Left kidney (tissue), 8 donors: ENCODE measurements at places on chromosomes 13 and 19. TPM values are rescaled to one million over a fixed set of nuclear protein-coding genes. Genes with fewer than 3 reads are reported as not detected.

The KIR3DL1 gene
- not detected for polyA plus RNA-seq

The SHD gene
- 2.4 TPM for polyA plus RNA-seq

The ICAM4 gene
- polyA plus RNA-seq = 0.37 TPM

GRCh38 chr19:43618921-43619261 is 538 bp downstream of the ZNF428 start:
- DNase-seq = peak; percentile 57

The CRTC1 gene
- polyA plus RNA-seq = 16.7 TPM

GRCh38 chr13:107835339-107836018 is 379.9 kb downstream of the LIG4 start:
- DNase-seq = no peak

GRCh38 chr13:43861863-43862262 is 17.7 kb downstream of the CCDC122 start:
- no peak for DNase-seq

DNA sequence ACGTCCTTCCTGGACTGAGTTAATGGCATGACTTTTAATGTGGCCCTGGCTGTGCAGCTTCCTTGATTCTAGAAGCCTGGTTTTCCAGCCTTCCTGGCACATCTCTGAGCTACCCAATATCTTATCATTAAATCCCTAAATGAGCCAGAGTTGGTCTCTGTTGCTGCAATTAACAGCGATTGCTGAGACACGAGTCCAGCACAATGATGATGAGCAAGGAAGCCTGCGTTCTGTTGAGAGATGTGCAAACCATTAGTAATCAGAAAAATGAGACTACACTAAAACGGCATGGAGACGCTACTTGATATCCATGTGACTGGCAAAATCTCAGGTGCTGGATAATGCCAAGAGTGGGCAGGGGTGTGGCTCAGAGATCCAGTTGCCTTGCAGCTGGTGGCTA is 26.2 kb downstream of the GPR42 start:
- no peak for DNase-seq

The RASIP1 gene
- polyA plus RNA-seq = 11.9 TPM

- peak; percentile 17 for DNase-seq
Measured at GRCh38 chr19:52336791-52337381, 843 bp downstream of the ZNF610 start.

- no peak for DNase-seq
Measured at GRCh38 chr19:5977222-5977784, 637 bp downstream of the RANBP3 start.

The ADGRE3 gene
- polyA plus RNA-seq = not detected

GRCh38 chr13:28324181-28324789 is 170.6 kb downstream of the FLT1 start:
- DNase-seq = peak; percentile 42

DNA sequence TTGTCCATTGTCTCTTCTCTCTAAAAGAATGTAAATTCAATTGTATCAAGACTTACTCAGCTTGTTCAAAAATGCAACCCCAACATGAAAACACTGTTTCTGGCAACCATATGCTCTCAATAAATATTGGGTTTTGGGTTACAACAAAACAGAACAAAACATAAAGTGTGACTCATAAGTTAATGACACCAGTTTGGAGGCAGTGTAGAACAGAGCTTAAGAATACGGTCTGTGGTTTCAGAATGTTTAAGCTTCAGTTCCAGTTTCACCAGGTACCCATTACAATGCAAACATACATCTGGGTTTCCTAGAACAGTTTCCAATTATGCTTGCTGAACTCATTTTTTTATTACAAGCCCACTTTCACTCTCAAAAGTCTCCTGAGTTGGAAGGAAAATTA is 285.8 kb upstream of the PCDH9 start:
- no peak for DNase-seq

The ODAD3 gene
- 1.4 TPM for polyA plus RNA-seq

The SLC15A1 gene
- 16.8 TPM for polyA plus RNA-seq

The CGB2 gene
- not detected for polyA plus RNA-seq

The JAK3 gene
- 4.3 TPM for polyA plus RNA-seq

DNA sequence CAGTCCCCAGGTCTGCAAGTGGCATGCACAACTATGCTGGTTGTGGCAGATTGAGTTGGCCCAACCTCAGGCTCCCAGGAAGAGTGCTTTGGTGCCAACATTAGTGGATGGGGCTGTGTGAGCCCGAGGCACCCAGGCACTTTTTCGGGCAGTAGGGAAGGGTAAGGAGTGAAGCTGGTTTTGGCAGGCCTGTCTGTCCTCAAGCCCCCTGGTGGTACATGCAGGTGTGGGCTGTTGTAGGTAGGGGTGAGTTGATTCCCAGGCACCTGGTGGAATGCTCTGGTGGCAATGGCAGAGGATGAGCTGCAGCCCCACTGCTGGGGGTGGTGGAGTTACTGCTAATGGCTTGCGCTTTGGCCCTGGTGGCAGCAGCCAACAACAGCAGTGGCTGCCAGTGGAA is 723.7 kb upstream of the SLITRK1 start:
- no peak for DNase-seq

DNA sequence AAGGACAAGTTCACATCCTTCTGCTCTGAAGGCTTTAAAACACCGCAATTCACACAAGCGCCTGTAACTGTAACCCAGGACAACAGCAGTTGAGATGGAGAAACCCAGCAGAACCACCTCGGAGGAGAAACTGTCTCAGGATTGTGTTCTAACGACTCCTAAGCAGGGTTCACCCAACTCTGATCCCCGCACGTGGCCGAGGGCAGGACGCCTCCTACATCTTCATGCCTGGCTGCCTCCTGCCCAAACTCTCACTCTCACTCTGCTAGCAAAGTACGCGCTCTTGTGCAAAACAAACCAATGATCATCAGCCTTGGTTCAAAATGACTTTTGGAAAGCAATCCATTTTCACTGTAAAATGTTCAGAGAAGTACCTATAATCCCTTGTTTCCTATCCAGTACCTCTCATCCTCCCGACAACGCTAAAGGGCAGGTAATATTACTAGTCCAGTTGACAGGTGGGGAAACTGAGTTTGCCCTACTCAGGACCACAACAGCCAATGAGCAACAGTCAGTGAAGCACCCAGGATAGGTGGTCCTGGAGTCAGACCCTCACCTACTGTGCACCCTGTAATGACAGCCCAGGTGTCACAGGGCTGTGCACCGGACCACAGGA is 25.6 kb downstream of the EPS15L1 start:
- DNase-seq = no peak

- no peak for DNase-seq
Measured at GRCh38 chr13:73248711-73249580, 190.1 kb downstream of the KLF5 start.

- DNase-seq = no peak
Measured at GRCh38 chr19:35000647-35001501, 751 bp downstream of the GRAMD1A start.

- peak; percentile 89 for DNase-seq
Measured at GRCh38 chr19:52453324-52454094, at the start of gene ZNF578. Gene ZNF578 (plus strand): TSS chr19:52453553. CDS start chr19:52501846, 48,293 bp downstream.

The SLC7A9 gene
- 15.4 TPM for polyA plus RNA-seq

GRCh38 chr19:5360003-5360780 is 19.6 kb upstream of the PTPRS start:
- DNase-seq = no peak

The PLEKHF1 gene
- polyA plus RNA-seq = 1.2 TPM

GRCh38 chr19:33273881-33274662 is 28.3 kb downstream of the CEBPA start:
- DNase-seq = no peak

GRCh38 chr19:5086725-5087439 is 118.0 kb downstream of the KDM4B start:
- peak; percentile 45 for DNase-seq

The GGN gene
- polyA plus RNA-seq = 0.48 TPM

GRCh38 chr13:43242040-43242439 is 218.7 kb downstream of the DNAJC15 start:
- DNase-seq = no peak

DNA sequence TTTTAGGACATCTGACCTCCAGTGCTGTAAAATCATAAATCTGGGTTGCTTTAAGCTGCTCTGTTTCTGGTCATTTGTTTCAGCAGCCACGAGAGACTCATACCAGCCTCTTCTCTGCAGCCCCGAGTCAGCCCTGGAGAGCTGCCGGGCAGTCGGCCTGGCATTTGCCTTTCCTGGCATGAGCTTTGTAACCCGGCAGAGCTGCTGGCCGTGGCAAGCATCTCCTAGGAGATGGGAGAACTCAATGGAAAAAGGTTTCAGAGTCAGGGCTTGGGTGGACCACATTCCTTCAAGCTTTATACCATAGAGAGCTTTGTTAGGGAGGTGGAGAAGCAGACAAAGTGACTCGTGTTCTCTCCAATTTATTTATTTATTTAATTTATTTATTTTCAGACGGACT is 21.6 kb upstream of the CCL25 start:
- DNase-seq = no peak

DNA sequence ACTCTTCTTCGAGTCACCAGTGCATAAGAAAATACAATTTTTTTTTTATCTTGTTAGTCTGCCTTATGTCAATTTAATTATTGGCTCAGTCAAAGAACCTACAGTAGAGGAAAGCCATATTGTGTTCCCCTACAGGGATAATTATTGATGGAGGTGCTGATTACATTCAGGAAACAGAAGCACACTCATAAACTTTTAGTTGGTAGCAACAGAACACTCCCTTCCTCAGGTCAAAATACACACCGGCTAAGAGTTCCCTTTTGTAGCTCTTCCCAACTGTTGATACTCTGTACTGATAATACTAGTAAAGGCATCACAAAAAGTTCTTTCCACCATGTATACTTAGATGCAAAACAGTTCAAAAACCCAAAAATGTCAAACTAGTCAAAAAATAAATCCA is 18.4 kb downstream of the FOXO1 start:
- DNase-seq = no peak

DNA sequence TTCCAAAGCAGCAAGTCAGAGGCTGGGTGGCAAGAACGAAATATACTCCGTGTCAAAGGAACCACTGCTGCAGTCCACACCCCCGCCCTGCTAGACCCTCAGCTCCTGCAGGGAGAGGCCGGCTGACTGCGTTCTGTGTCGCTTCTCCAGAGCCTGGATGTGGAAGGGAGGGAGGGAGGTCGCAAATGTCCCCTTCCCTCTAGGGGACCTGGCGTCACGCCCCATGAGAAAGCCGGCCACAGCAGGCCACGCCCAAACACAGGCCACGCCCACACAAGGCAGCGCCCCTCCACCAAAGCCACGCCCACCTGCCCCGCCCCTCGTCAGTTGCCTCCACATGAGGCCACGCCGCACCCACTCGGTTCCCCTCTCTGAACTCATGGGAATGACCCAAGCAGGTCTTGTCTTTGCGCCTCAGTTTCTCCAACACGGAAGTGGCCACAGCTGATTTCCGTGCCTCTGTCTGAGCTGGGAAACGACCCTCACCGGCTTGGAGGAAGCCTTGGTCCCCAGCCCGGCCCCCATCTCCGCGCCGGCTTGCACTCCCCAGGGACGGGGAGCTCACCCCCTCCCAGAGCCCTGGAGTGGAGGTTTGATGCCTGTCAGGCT is 38.4 kb upstream of the TCF3 start:
- no peak for DNase-seq

- DNase-seq = no peak
Measured at GRCh38 chr13:47146136-47146535, 249.3 kb upstream of the HTR2A start.

- no peak for DNase-seq
Measured at GRCh38 chr13:48132961-48133360, 38.1 kb upstream of the MED4 start.
